RPMI7951 (cell line): ENCODE measurements at places on chromosomes 4 and X. TPM values are rescaled to one million over a fixed set of nuclear protein-coding genes. Genes with fewer than 3 reads are reported as not detected.

DNA sequence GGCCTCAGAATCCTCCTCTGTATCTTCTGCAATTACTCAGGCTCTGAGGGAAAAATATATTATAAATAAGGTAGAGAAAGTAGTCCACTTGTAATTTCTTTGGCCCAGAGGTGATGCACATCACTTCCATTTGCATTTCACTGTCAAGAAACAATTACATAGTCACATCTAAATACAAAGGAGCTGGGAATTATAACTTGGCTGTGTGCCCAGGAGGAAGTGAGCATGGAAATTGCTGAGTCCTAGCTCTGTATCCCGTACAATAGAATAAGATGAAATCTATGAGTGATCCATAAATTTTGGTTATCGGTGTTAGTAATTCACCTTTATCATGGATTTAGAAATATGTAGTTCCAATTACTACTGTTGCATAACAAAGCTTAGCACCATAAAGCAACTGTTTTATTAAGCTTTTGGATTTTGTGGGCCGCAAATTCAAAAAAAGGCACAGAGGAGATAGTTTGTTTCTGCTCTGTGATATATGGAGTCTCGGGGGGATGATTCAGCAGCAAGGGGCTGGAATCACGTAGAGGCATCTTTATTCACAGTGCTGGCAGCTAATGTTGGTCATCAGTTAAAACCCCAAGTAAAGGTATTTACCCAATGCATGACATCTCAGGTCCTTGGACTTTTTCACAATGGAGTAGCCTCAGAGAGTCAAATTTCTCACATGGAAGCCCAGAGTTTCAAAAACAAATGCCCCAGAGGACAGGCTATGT is 241.4 kb upstream of the GALNT7 start:
- no peak for DNase-seq

DNA sequence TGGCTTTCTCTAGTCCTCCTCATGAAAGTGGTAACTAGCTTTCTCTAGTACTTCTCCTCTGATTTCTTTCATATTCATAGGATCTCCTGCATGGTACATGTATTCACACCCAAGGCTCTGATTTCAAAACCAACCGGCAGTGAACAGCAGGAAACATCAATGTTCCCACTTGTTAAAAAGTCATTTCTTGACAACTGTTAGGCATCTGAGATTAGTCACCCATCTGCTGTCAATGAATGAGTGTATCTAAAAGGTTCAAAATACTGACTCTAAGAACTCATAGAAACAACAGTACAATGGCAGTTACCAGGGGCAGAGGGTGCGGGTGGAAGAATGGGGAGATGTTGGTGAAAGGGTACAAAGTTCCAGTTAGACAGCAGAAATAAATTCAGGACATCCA is 31.5 kb upstream of the PUDP start:
- DNase-seq, result no peak

DNA sequence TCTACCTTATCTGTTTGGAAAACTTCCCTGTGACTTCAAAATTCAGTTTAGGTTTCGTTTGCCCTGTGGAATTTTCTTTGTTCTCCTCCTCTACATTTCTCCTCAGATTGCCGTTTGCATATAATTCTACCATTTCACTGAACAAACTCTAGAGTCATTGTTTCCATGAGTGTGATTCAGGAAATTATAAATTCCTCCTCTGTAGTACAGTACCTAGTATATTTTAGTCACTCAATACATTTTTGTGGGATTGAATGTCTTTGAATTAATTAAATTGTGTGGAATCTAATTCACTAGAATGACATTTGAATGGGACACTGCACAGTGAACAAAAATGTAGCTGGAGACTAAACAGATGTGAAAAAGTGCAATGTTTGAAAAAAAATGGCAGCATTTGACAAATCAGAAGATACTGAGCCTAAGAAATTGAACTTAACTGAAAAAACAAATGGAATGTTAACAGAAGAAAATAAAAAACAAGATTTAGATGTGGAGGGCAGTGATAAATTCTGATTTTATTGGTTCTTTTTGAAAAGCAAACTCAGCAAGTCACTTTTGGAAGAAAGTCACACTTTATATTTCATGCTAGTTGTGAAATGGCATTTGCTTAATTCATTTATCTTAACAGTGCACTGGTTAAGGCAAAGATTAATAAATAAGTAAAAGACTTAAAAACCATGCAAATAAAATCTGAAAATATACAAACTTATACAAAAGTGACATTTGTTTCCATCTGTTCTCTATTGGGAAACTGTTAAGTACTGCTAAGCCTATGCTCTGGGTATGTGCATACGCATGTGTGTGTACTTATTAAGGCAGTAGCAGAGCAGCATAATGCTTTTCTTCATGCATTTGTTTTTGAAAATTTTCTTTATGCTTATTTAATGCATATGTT is 512.3 kb downstream of the FAT4 start:
- no peak for DNase-seq

DNA sequence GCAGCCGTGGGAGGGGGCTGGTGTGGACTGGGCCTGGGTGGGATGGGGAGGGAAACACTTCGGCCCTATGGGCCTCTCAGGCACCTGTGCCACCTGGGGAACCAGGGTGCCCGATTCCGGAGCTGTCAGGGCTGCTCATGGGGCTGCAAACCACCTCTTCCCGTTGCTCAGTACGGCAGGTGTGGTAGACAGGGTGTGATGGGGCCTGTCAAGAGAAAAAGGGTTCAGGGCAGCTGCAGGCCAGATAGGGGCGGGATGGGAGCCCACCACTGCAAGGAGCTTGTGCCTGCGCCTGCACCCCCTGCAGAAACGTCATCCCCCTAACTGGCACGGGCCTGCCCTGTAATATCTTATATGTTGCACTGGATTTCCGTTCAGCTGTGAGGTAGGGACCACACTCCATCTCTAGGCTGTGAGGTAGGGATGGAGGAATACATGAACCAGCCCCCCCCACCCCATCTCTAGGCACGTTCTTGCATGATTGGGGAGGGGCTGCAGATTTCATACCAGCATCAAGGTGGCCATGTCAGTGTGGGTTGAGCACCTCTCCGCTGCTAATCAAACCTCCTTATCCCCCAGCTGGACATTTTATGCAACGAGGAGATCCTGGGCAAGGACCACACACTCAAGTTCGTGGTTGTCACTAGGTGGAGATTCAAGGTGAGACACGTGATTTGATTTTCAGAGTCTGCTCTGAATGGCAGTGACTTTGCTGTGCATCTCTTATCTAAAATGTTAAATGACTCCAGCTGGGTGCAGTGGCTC is 59.0 kb downstream of the PCGF3 start:
- no peak for DNase-seq

- DNase-seq, result no peak
Measured at GRCh38 chrX:28590396-28590795, 3.1 kb downstream of the IL1RAPL1 start.

DNA sequence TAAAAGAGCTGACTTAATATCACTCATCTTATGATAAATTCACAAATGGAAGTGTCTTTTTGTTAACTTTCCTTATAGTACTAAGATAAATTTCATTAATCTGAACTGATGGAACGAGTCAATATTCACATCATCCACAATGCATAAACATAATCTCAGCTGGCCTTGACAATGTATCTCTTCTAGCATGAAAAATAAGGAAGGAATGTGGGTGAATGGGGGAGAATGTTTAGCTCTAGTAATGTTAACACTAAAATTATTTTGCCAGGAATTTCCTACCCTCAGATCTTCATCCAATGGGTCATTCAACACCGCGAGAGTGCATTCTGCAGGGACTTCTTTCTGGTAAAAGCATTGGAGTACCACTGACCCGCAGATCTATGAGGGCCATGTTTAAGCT is 15.8 kb downstream of the TRPC3 start:
- no peak for DNase-seq

DNA sequence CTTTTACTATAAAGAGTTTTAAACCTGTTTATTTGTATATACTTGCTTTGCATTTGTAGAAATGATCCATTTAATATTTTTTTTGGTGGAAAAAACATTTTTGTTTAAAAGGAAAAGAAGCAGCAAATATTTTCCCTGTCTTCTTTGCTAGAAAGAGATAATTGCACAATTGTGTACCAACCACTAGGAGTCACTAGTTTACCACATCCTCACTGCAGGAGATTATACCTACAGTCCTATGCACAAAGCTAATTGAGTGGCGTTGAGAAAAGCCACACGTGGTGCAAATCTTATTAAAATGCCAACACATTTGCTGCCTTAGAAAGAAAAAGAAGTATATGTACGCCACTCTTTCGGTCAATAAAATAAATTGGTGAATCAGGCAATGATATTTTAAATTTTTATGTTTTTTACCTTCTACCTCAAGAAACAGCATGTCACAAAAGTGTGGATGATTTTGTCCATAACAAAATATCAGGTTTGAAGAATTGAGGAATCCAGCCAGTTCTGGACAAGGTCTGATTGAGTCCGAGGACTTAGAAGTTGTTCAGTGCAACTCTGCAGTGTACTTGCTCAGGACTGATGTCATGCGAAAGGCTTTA is 102.9 kb downstream of the GRXCR1 start:
- DNase-seq, result peak; percentile 12

DNA sequence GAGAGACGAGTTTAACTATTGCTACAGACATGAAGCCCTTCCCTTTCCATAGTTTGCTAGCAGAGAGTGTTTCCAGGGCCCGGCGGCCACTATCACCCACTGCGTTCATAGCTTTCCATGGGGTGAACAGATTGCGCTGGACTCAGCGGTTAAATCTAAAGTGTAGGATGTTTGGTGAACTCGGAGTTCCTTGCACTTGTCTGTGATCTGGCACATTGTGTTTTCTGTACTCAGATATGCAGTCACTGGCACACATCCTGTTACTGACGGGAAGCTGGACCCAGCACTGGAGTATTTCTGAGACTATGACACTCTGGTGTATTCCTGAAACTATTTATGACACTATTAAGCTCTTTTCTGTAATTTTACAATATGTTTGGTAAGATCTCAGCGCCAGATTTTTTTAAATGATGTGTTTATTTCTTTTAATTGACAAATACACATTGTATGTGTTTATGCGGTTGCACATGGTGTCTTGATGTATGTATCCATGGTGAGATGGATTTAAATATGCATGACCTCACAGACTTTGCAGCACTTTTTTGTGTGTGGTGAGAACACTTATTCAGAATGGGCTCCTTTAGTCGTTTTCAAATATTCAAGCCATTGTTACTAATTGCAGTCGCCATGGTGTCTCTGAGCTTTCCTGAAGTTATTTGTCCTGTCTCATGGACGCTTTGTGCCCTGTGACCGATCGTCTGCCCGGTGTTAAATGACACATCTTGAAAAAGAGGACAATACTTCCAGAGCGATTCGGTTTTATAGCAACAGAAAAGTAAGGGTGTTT is 14.1 kb downstream of the CD99 start:
- no peak for DNase-seq

- peak; percentile 45 for DNase-seq
Measured at GRCh38 chrX:153765138-153766079, 1.4 kb downstream of the PLXNB3 start.

DNA sequence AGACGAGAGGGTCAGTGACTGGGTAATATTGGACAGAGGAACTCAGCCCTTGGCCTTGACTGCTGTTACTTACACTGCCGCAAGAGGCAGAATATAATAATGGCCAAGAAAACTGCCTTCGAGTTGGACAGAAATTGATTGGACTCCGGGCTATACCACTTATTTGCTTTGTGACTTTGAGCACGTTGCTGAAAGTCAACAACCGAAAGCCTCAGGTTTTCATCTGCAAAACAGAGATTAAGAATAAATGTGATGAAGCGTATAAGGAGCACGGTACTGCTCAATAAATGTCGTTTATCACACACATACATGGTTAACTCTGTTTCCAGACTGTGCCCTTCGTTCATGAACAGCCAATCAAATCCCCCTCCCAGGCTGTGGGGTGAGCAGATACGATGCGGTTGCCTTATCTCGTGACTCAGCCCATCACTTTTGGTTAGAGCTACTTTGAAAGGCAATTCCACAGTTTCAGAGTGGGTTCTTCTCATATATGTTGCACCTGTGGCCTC is 91.6 kb downstream of the TSPAN7 start:
- DNase-seq, result no peak

- DNase-seq, result peak; percentile 75
Measured at GRCh38 chr4:41069257-41069656, 145.1 kb downstream of the APBB2 start.

- peak; percentile 90 for DNase-seq
Measured at GRCh38 chrX:136909706-136910564, 29.4 kb upstream of the RBMX start.

DNA sequence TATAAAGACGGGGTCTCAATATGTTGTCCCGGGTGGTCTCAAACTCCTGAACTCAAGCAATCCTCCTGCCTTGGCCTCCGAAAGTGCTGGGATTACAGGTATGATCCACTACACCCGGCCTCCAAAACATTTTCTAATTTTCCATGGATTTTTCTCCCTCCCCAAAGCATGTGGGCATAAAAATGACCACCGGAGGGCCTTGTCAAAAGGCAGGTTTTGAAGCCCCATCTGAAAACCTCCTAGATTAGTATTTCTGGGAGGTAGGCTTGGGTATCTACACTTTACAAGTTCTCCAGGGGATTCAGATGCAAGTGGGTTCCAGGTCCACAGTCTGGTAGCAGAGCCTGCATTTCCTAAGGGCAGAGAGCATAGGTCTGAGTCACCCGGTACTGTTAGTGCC is 1.4 kb upstream of the GPR173 start:
- DNase-seq, result peak; percentile 32

DNA sequence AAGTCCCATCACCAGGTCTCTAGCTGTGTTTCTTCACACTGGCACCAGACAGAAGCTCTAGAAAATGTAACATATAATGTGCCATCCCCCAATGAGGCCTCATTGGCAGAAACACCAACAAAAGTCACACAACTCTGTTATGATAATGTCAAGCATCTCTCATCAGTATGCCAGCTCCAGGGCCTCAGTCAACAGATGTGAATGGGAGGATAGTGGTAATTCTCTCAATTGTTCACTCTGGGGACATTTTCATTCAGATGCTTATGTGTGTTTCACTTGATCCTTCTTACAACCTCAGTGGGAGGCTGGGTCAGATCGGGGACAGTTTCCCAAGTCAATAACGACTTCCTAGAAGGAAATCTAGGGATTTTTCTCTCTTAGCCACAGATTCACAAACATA is 57.5 kb upstream of the SCOC start:
- DNase-seq, result no peak

GRCh38 chr4:48774760-48775710 is 5.0 kb downstream of the FRYL start:
- no peak for DNase-seq

DNA sequence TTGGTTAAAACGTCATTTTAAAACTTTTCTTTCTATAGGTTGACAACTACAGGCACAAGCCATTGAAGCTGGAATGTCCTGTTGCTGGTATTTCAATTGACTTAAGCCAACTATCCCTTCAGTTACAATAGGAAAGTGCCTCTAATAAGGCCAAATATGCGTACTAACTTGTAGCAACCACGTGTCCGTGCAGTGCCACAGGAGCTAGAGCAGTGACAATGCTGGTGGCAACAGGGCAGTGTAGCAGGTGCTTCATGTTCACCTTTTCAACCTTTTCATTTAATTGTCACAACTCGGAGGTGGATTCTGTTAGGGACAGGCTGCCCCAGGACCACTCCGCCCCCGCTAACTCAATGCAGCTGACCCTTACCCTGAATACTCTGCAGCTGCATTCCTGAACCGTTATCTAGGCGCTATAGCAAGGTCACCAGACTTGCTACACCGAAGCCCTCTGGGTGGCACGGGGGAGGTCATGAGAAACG is 37.7 kb downstream of the ERVMER34-1 start:
- DNase-seq, result no peak

The AMTN gene
- not detected in 2 replicates for total RNA-seq

The PITX2 gene
- total RNA-seq, result 0.48 TPM in 1 of 2 replicates, not detected in the other

The TEX13B gene
- total RNA-seq, result 0.12 TPM in 1 of 2 replicates, not detected in the other

The TLR10 gene
- total RNA-seq, result 0.10 TPM in 1 of 2 replicates, not detected in the other

The KLHL13 gene
- 0.10 and 0.12 TPM in 2 replicates for total RNA-seq

The TMEM150C gene
- total RNA-seq, result 0.12 and 0.49 TPM in 2 replicates

The SOX3 gene
- total RNA-seq, result not detected in 2 replicates

The XAGE2 gene
- not detected in 2 replicates for total RNA-seq

The ITGB1BP2 gene
- 0.96 and 0.98 TPM in 2 replicates for total RNA-seq

The JCHAIN gene
- total RNA-seq, result not detected in 2 replicates
